ENCODE measurements at places on chromosomes 13 and 19.

GRCh38 chr19:36916991-36917390 is 859 bp downstream of the ZNF568 start:
- DNase-seq, result peak; percentile 1

GRCh38 chr13:103516015-103516795 is 450.0 kb upstream of the SLC10A2 start:
- DNase-seq, result no peak

- no peak for DNase-seq
These were observed 8.1 kb downstream of the ANO8 start for GRCh38 chr19:17326595-17326966.

GRCh38 chr13:113182046-113182445 is 23.6 kb downstream of the PROZ start:
- DNase-seq, result no peak

GRCh38 chr13:100573121-100573520 is 15.5 kb downstream of the GGACT start:
- DNase-seq, result peak; percentile 53
